ENCODE measurements at places on chromosomes 1 and 21.

GRCh38 chr1:163082971-163083370 lies 13.8 kb downstream of the RGS4 start:
- no peak for DNase-seq

DNA sequence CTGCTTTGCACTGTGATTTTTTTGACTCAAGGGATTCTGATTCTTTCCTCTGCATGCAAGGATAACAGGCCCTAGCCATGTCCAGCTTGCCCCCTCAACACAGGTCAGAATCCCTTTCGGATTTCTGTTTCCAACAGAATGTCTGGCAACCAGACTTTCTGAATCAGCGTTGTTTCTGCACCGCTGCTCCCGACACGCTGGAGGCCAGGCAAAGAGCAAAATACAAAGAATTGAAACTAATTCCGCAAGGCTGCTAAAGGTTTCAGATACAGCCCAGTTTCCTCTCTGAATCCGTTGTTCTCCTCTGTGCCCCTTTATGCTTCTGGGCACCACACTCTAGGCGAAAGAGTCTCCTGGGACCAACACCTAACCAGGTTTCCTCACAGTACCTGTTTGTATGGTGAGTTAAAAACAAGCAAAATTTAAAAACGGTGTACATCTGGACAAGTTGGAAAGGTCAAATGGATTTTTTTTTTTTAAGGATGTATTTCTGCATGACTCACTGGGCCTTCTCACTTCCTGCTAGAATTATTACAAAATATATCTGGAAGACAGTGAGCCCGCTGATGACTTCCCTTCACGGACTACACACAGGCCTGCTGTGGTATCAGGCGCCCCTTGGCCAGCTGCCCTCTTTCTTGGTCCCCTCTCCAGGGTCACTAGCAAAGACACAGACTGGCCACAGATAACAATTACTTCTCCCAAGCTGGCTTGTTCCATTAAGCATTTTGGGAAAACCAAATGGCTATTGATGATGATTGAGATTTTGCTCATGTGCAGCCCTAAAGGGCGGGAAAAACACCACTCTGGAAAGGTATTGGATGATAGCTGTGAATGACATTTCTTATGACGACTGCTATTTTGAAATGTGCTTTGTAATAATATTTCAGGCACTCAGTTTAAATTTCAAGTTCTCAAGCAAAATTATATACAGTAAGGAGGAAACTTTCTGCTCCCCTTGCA lies 118.3 kb downstream of the TGFB2 start:
- DNase-seq, result no peak

DNA sequence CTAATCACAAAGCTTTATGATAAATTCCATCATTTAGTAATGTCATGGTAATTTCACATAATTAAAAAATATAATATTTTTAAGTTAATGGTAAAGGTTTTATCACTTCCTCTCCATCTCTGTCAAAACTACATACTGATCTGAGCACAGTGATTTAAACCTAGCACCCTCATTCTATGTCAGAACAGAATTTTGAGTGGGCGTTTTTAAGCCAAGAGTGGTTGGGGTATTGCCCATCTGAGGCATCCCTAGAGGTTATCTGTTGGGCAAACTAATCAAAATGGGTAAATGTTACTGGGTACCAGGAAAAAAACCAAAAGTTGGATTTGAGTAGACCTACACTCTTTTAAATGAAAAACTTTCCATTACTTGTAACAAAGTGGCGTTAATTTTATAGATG lies 100.7 kb upstream of the GFI1 start:
- DNase-seq, result no peak

- DNase-seq, result peak; percentile 81
These were observed 570 bp upstream of the NEK7 start for GRCh38 chr1:198156111-198156744.

DNA sequence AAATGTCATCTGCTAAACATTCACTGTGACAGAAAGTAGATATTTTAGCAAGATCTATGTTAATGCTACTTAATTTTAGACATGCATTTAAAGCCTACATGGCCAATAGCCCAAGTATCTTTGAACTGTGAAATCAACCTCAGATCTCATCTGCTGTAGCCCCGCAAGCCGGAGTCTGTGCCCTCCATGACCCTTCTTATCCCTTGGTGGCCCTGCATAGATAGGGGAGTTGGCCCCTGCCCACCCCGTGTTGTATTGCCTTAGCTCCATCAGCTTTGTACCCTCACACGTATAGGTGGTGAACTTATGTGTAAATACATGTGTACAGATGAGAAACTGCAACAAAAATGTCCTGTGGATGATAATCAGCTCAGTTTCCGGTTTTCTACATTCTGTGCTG lies 18.5 kb downstream of the ATP5PO start:
- DNase-seq, result no peak

GRCh38 chr21:41100826-41101550 lies 67.0 kb upstream of the BACE2 start:
- no peak for DNase-seq

GRCh38 chr1:23896491-23896890 lies 16.7 kb downstream of the CNR2 start:
- DNase-seq, result no peak

Measured in stimulated activated CD8-positive, alpha-beta memory T cell treated with anti-CD3 and anti-CD28 coated beads, Interleukin-4, amount 100 ng/mL, for 48 hours (primary cell).